SW 1271 (cell line): ENCODE measurements at places on chromosomes 5 and 9.

DNA sequence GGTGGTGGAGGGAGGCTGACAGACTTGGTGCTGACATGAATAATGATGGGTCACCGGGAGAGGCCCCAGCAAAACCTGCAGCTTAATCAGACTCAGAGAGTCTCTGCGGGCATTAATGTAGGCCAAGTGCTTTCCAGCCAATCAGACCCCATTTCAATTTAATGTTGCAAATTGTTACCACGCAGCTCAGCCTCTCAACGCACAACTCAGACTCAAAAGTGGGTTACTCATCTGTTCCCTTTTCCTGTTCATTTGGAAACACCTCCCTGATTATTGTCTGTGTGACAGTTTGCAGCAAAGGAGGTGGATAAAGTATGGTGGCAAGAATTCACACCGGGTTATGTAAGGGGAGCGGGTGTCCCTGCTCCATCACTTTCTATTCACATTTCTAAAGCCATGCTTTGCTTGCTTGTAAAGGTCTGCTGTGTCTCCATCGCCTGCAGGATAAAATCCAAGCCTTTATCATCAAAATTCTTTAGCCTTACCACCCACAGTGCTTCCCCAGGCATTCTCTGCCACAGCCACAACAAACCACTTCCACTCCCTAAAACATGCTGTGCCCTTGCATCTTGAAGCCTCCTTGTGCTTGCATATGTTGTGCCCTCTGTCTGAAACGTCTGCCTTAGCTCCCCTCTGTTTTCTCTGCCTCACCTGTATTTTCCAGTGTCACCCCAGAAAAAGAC is 156.5 kb downstream of the ASTN2 start:
- DNase-seq: no peak

DNA sequence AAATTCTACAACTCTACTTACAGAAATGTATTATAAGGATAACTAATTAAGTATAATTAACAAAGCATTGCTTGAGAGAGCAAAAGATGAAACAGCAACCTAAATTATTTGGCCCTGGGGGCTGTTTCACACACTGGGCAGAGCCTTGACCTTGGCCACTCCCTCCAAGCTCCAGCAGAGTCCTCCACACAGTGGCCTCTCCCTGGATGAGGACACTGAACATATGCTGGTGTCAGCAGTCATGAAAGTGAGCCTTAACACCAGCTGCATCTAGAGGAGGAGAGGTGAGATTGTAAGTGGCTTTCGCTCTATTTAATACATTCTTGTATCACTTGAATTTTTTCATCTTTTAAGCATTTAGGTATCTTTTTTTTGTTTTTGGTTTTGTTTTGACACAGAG is 23.3 kb upstream of the ZDHHC12 start:
- no peak for DNase-seq

DNA sequence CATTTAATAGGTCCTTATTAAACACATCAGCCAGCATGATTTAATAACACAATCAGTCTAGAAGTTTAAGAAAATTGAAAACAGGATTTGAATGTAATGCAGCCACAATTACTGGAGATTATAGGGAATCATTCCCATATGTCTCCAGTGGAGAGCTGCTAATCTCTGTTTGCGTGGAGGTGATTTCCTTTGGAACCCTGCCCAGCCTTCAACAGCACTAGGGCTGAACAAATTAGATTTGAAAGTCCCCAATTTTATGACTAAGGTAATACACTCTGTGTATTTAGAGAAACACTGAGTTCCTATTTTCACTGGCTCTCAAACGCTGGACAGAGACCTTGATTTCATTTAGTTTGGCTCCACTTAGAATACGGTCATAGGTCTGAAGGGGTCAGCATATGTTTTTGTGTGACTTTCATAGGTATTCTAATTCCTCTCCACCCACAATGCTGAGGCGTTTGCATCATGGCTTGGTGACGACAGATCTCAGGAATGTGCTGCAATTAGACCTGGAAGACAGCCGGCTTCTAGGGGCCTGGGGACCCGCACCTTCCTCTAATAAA is 508.3 kb downstream of the EBF1 start:
- no peak for DNase-seq

DNA sequence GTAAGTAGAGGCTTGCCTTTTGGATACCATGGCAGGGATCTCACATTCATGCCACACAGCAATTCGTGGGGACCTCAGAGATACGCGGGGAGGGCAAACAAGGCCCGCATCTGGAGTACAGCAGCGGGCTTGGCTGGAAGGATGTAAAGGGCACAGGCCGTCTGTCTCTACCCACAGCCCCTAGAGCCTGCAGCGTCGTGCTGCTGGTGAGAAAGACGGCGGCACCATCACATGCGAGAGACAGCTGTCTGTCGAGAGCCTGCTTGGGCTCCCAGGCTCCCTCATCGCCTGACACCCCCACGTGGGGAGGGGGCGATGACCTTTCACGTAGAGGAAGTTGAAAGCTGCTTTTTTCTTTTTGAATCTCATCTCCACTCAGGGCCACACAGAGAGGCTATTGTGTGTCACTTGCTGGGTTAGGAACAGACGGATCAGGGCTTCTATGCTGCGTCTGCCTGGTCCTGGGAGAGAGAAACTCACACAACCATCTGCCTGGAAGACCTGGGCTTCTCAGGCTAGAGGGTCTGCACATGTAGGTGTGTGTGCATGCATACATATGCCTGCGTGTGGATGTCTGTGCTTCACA is 134.6 kb upstream of the PPP1R26 start:
- no peak for DNase-seq

GRCh38 chr5:82975812-82976211 is 101.4 kb downstream of the TMEM167A start:
- no peak for DNase-seq

DNA sequence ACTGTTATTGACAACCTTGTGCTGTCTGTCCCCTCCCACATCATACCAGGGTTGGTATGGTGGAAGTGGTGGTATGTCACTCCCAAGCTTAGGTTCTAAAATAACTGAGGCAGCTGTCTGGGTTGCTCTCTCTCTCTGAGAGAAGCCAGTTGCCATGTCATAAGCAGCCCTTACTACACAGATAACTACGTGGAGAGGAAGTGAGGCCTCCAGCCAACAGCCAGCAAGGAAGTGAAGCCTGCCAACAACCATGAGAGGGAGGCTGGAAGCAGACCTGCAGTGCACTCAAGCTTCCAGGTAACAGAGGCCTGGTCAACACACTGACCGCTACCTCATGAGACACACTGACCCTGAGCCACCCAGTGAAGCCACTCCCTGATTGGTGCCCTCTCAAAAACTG is 18.6 kb downstream of the CTNNAL1 start:
- no peak for DNase-seq

DNA sequence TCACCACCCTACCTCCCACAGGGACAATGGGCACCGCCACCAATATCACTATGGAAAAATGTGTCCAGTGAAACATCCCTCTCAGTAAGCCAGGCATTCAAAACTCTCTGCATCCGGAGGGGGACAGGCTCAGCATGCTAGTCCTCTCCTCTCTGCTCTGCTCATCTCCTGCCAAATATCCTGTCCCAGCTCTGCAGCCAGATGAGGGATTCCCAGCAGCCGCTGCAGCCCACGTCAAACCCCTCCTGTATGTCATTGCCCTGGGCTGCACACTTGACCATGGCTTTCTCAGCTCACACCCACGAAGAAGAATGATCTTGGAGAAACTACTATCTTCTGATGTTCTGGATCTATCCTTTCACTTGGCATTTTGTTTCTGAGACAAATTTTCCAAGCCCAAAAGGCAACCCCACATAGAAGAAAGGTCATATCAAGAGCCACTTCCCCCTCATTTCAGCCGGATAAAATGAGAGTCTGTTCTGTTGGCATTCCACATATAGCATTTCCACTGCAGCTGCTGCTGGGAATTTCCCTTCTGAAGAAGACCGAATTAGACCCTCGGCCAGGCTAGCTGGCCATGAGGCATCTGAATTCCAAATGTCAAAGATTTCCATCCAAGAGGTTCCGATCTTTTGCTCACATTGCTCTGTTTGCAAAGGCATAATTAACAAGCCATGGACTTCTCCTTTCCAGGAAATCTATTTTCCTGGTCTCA is 338.0 kb downstream of the ACTL7B start:
- DNase-seq: no peak

- no peak for DNase-seq
Observed at GRCh38 chr5:133081036-133081435, 29.2 kb downstream of the HSPA4 start.

DNA sequence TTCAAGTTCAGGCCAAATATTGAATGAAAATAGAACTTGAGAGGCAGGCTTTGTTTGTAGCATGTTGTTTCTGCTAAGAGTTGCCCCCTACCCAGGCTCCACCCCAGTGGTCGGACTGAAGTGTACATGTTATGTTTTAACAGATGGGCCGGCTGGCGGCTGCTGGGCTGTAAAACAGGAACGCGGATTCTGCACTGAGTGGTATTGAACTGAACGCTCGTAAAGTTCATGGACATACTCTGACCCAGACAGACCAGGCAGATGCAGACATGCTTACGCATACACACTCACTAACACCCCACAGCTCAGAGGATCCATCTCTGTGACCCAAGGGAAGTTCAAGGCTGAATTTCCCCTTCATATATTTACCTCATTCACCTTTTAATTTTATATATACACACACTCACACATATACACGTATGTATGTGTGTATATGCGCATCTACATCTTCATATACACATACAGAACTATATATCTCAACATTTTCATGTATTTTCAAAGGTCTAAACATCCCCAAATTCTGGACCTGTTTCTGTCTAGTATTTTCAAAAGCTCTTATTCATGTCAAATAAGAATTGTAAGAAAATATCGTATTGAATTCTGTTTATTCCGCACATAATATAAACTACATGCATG is 1.4 kb downstream of the MARCHF3 start:
- no peak for DNase-seq

GRCh38 chr9:121561385-121562222 is 62.0 kb upstream of the GGTA1 start:
- DNase-seq: no peak

DNA sequence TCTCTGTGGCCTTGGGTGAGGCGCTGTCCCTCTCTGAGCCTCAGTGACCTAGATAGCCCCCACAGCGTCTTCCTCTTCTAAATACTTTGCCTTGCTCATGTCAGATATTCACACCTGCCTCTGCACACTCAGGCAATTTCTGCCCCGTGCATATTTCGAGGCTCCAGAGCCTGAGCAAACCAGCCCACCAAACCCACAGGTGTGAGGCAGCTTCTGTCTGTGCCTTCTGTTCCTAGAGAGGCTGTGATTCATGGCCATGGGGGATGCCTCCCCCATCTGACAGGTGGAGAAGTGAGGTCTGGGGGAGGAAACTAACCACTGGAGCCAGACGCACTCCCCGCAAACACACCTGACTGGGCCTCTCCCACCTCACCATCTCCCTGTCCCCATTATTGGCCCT is 42.7 kb upstream of the CPLX2 start:
- DNase-seq: no peak

DNA sequence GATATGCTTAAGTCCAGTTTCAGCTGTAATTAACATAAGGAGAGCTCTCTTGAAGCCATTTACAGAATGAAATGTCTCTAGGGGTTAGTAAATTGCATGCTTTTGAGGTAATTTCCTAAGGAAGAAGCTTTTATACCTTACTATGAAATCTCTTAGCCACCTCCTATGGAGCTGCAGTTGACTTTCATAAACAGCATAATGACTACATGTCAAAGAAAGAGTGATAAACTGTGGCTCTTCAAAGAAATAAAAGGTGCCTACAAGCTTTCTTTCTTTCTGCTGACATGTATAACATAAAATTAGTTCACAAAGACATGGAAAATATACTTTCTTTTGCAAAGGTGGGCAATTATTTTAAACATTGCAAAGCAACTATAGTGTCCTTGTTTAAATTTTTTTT is 90.8 kb downstream of the TMEM167A start:
- DNase-seq: no peak

DNA sequence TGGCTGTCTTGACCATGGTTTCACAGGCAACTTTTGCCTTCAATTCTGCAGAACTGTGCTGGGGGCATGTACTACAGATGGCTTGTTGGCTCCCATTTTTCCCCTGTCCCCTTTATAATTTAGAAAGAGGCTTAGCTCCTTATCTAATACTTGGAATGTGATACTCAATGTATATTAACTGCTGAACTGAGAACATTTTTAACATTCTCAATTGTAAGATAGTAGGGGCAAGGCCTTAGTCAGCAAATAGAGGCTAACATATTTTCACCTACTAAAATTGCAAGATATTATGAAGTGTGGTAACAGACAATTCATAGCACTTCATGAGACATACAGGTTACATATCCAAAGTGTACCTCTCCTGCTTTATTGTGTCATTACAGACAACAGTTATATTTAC is 118.1 kb upstream of the ZNF366 start:
- no peak for DNase-seq

DNA sequence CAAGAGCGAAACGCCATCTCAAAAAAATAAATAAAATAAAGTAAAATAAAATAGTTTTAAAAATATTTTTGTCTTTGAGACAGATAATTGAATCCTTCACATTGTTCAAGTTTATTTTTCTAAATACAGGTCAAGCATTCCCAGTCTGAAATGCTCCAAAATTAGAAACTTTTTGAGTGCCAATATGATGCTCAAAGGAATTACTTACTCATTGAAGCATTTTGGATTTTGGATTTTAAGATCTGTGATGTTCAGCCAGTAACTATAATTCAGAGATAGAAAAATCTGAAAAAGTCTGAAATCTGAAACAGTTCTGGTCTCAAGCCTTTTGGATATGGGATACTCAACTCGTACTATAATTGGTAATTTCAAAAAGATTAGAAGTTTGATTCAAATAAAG is 39.8 kb downstream of the RBM27 start:
- DNase-seq: no peak

DNA sequence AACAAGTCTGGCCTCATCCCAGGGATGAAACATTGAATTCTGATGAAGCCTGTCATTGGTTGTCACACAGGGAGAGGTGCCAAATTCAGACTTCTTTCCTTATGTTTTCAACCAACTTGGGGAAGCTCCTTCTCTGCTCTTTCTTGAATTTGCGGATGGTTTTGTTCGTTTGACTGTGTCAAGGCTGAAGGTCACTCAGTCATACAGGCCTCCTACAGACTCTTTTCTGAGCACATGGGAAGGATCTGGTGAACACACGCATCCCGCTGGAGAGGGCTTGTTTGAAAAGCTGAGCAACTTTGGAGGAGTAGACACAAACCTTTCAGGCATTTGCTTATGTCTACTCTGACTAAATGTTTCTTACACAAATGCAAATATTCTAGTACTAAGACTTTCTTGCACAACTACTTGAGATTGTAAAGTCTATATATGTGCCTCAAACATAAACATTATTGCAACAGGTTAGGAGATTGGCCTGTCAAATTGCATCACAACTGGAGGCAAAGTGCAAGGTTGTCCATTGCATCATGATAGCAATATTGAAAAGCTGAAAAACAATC is 151.5 kb upstream of the NR3C1 start:
- DNase-seq: no peak

GRCh38 chr5:19802686-19803085 is 185.3 kb downstream of the CDH18 start:
- DNase-seq: no peak

GRCh38 chr9:72592502-72593403 is 71.3 kb downstream of the TMC1 start:
- DNase-seq: no peak

- no peak for DNase-seq
Observed at GRCh38 chr5:138974227-138975063, 99.3 kb upstream of the LRRTM2 start.
